ENCODE measurements at places on chromosomes 1 and 21.
A peak's percentile ranks its signal among the peaks of the same experiment; 100 is the strongest.

DNA sequence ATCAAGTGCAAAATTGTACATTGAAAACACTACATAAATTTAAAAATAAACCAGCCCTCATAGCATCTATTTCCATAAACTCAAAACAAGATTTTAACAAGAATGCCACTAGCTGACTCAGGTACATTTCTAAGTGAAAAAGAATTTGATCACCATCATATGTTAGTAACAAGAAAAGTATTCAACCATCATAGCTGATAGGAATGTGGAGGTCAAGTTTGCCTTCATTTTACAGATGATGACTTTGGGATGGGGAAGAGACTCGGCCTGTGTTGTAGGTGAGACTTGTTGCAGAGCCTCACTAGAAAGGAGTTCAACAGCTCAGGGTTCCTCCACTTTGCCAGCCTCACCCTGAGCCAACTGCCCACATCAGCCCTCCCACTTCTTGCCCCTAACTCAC lies 318.8 kb upstream of the FAM78B start:
- no peak for DNase-seq

DNA sequence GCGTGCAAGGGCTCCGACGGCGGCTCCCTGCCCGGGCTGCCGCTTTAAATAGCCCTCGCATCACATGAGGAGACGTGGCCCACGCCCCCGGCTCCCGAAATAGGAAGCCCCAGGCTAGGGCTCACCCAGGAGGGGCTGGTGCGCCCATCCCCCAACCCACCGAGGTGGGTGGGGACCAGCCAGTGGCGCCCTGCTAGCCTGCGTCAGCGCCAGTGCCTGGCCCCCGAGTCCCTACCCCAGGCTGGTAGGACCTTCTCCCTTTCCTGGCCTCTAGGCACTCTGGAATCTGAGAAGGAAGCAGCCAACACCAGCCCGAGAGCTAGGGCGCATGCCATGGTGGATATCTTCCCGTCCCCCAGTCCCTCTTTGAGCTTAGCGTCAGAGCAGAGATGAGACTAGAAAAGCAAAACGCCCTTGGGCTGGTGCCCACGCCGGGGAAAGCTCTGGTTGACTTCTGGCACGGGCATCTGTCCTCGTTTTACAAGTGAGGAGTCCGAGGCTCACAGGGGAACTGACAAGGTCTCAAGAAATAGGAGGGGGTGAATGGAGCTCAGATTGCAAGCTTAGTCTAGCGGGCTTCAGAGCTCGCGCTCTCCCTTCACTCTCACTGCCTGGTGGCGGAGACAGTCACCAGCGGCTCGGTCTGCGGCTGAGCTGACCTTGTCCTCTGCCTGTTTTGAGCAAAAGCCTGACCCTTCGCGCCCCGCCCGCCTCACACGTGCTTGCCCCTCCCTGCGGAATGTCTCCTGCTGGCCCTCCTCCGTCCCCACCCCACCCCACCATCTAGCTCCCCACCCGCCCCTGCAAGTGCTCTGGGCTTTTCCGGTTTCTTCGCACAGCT lies at the start of gene FABP3:
Gene FABP3, minus strand, starts transcription at position 21 of the 841 bp plus-strand sequence. CDS start 62 bp downstream, outside the sequence.
- DNase-seq = peak; percentile 80

DNA sequence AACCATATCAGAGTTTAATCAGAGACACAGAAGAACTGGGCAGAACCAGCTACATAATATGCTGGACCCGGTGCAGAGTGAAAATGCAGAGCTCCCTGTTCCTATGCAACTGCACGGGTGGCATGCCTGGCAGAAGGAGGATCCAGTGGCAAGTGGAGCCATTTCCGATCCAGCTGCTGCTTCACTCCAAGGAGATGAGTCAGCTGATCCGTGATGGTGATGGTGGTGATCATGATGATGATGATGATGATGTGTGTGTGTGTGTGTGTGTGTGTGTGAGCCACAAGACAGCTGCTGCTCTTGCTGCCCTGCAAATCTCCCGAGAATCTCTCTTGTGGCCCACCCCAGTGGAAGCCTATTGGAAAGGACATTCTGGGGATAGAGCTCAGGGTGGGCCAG lies 133.0 kb downstream of the URB2 start:
- DNase-seq = no peak

DNA sequence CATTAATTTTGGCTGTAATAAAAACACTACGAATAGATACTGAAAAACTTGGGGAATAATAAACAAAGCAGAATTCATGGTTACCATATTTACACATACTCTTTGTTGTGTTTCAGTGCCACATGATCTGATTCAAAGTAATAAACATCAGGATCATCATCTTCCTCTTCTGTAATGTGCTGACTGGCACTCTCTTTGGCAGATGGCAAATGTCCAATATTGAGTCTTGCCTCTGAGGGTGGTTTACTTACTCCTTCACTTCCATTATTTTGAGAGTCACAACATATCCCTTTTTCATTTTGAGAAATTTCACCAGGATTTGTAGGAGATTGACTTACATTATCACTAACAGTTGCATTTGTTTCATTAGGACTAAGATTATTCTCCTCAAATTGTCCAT lies 50.7 kb downstream of the ZZZ3 start:
- DNase-seq = peak; percentile 36

DNA sequence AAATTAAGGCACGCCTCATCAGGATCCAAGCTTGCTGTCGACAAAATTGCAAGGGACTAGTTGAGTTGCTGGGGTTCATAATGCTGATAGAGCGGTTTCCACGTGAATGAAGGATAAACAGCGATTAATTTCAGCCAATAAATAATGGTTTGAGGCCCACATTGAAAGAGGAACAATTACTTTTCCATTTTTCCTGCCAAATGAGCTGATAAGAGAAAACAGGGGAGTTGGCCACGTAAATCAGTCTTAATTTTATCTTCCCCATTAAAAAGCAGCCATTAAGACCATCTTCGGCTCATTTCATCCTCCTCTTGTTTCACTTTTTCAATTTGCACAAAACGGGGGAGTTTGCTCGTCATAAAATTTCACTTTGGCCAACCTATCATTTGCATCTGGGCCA lies 235.5 kb upstream of the RRP15 start:
- DNase-seq = no peak

- DNase-seq = no peak
Observed at GRCh38 chr1:26913754-26914619, at the start of gene NR0B2. NR0B2 (minus strand) TSS chr1:26913975; CDS start chr1:26913940, 35 bp downstream.

GRCh38 chr1:110005971-110006370 lies 21.4 kb downstream of the AHCYL1 start:
- DNase-seq = no peak

DNA sequence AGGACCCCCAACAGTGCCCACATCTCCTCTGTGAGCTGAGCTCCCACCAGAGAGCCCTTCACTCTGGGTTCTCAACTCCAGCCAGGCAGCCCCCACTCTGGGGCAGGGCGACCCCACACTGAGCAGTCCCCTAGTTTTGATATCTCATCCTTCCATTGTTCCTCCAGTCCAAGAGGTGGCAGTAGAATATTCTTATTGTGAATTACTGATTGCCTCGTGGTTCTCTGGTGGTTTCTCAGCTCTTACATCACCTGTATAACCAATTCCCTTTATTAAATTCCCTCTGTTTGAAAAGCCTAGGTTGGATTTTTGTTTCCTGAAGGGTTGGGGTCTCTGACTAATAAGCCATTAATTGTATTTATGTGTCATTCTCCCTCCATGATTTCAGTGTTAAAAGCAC lies 407.5 kb downstream of the SETD4 start:
- peak; percentile 14 for DNase-seq

All from suppressor macrophage treated with lipopolysaccharide for 1 hour (primary cell).